NCI-H774 (cell line): ENCODE measurements at places on chromosomes 7 and 10.
A peak's percentile ranks its signal among the peaks of the same experiment; 100 is the strongest.

DNA sequence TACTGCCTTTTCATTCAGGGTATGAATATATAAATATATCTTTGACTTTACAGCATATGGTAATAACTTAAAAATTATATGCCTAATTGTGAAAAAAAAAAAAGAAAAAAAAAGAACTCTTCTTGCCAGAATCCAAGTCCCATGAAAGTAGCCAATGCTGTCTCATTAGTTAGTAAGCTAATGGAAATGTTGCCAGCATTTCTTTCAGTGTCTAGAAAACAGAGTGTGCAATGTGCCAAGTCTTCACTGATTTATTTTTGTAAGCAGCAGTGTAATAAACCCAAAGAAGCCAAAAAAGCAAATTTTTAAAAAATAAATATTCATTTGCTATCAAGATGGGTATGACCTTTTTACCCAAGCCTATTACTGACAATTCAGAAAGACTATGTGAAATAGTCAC is 31.1 kb upstream of the LRRN3 start:
- no peak for DNase-seq

GRCh38 chr7:107815254-107815882 is 12.3 kb upstream of the SLC26A3 start:
- DNase-seq: no peak

DNA sequence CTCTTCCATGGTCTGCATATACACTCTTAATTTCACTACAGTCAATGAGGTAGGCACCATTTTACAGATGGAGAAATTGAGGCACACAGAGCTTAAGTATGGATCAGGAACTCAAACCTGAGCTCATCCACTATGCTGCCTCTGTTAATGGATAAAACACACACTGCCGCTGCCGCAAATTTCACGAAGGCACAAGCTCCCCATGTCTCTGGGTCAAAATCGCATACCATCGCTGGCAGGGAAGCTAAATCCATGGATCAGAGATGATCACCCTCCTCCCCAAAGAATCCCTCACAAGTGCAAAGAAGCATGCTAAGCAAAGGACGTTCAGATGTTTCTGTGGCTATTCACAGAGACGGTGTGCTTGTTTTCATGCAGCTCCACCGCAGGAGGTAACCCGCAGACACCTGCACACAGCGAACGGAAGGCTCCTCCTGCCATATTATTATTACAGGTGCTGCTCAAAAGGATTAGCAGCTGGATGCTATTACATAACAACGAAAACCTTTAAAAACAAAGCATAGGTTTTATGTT is 109.3 kb downstream of the UBE2H start:
- peak; percentile 51 for DNase-seq

- DNase-seq: no peak
Measured at GRCh38 chr7:128073671-128074310, 42.6 kb upstream of the LRRC4 start.

DNA sequence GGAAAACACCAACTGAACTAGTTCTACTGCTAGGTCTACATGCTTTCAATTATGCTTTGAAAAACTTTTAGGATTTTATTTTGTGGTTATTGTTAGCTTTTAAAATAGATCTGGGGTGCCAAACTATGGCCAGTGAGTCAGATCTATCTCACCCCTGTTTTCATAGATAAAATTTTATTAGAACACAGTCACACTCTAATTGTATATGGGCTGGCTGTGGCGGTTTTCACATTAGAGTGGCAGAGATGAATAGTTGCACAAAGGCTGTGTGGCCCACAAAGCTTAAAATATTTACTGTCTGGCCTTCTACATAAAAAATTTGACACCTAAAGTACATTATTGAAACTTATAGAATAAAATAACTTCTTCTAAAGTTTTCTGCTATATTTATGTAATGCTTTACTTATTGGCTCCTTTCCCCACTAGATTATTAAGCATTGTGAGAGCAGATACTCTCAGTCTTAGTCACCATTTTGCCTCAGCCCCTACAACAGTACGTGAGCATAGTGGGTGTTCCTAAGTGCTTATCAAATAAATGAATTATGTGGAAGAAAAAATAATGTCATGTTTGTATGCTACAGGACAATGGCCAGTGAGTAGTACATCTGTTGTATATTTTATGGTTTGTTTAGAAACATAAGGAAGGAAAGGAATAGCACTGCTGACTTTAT is 5.4 kb upstream of the SUV39H2 start:
- no peak for DNase-seq

DNA sequence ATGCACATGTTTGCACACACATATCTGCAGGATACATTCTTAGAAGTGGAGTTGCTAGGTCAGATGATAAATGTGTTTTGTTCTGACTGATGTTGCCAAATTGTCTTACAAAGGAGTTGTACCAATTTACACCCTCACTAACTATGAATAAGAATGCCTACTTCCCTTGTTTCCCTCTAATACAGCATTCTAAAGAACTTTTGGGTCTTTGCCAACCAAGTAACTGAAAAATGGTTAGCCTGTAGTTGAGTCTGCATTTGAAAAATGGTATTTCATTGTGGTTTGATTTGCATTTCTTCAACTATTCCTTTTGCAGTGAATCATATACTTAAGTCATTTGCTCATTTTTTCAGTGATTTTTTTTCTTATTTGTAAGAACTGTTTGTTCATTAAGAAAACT is 48.4 kb downstream of the TMEM26 start:
- no peak for DNase-seq

GRCh38 chr7:16818732-16819131 is 13.9 kb upstream of the AGR2 start:
- no peak for DNase-seq

DNA sequence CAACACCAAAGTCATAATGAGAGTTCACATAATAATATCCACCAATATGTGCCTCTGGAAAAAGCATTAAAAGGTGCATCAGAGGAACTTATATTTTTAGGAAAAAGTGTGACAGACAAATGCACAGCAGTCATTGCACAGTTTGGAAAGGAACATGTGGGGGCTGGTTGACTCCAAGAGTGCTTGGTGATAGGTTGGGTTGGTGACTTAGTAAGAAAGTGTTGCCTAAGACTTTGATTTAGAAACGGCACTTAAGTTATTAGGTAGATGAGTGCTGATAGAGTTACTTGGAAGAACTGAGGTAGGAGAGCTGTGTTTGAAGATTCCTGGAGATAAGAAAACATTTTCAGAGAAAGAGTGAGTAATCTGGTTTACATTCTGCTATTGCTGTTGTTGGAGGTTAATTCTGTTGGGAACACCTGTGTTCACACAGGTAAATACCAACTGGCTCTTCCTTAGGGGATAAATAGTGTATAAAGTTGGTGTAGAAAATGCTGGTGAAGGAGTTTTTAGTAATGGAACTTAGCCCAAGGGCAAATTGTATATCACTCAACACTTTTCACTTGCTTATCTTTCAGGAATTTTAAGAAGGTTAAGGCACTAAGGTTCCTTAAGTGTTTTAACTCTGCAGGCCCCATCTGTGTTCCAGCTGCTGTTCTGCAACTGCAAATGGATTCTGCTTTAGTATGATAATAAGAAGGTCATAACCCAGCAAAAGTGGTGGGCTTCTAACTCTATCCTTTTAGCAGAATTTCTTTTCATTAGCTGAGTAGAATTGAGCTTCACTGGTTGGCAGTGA is 196.1 kb downstream of the NSUN6 start:
- no peak for DNase-seq

DNA sequence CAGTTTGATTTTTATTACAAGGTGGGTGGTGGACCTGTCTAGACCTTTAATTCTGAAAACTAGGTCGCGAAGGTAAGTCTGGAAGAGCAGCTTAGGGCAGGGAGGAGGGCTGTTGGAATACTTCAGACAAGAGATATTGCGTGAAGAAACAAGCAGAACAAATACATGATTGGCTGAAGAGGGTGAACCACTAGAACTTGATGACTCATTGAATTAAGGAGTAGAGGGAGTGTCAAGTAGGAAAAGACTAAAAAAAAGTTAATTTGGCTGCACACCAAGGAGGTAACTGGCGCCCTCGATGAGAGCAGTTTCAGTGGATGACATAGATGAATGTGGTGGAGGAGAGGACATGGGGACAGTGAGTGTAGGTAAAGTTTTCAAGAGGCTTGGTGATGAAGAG is 41.3 kb downstream of the WNT2 start:
- DNase-seq: no peak

DNA sequence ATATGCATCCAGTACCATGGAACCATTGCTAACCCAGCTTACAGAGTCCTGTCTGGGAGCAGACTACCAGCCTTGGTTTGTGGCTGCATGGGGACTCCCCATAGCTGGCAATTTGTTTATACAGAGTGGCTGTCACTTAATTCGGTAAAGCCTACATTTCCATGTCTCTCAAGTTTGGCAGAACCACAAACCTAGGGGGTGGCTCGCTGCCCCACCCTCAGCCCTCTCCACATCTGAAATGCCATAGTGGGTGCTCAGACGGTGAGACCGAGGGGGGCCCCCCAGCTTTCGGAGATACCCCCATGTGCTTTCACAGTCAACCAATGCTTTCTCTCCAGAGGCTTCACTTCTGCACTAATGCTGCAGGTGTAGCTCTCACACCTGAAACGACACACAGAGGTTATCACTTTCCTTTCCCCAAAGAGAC is 75.5 kb upstream of the KAT6B start:
- DNase-seq: no peak
